ENCODE measurements at places on chromosomes 3 and 15.

GRCh38 chr3:10374311-10374710, 53.4 kb upstream of the SEC13 start:
- no peak for DNase-seq

- no peak for DNase-seq
Observed at GRCh38 chr15:63815796-63816533, 17.8 kb downstream of the HERC1 start.

- no peak for DNase-seq
Observed at GRCh38 chr3:20480786-20481365, 294.9 kb upstream of the SGO1 start.

GRCh38 chr3:17456046-17456445, 286.4 kb downstream of the TBC1D5 start:
- no peak for DNase-seq

DNA sequence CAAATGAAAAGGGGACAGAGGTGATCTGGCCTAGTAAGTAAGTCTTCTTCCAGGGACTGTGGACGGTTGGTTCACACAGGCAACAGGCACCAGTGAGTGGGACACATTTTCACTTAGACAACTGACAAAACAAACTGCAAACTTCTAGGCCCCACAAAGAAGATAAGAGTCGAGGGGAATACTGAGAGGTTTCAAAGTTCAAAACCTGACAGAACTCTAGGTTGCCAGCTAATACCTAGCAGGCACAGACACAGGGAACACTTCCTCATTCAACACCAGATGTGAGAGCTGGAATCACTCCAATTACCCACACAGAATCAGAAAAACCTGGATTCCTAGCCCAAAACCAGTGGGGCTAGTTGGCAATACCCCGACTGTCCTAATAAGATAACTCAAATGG, 621.7 kb downstream of the ZPLD1 start:
- DNase-seq: no peak

DNA sequence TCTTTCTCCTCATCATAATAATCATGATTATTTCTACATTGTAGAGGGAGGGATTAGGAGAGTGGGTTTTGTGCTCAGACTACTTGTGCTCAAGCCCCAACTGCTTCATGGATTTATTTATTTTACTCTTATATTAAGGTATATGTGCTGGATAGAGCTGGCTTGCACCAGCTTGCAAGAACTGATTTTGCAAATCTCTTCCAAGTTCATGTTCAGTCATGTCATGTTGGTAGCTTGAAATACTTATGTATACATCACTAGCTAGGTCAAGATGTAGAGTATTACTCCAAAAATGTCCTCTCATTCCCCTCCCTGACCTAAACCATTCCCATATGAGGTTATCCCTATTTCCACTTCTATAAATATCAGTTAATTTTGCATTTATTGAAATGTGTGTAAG, 293.9 kb upstream of the RBMS3 start:
- no peak for DNase-seq

DNA sequence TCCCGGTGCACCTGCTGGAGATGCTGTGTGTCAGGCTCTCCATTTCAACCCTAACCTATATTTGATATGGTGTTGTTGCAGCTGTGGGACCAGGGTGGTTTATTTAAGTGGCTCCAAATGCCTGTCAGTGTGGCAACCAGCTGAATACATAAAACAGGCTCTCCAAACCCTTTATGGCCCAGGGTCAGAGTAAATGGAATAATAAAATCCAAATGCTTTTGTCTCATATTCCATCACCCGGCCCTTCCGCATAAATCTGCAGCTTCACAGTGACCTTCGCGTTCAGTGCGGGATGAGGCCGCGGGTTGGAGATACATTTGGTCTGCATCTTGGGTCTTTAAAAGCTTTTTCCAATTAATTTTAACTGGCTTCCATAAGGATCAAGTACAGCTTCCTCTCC, 382.1 kb upstream of the NR2F2 start:
- no peak for DNase-seq

DNA sequence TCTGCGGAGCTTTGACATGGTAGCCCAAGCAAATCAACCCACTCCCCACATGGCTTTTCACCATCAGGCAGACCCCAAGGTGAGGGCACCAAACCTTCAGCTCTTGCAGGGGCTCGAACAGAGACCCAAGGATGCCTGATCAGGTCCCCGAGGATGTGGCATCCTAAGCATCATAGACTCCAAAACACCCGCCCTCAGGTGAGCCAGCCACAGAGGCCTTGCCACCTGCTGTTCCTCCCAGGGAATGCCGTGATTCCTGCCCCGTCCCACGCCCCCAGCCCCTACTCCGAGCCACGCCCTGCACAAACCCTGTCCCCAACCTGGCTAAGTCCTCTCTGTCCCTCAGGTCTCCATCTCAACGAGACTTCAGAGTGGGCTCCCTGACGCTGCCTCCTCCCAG, 34.7 kb upstream of the SLC41A3 start:
- no peak for DNase-seq

GRCh38 chr3:134667406-134667805, 16.6 kb upstream of the KY start:
- no peak for DNase-seq

DNA sequence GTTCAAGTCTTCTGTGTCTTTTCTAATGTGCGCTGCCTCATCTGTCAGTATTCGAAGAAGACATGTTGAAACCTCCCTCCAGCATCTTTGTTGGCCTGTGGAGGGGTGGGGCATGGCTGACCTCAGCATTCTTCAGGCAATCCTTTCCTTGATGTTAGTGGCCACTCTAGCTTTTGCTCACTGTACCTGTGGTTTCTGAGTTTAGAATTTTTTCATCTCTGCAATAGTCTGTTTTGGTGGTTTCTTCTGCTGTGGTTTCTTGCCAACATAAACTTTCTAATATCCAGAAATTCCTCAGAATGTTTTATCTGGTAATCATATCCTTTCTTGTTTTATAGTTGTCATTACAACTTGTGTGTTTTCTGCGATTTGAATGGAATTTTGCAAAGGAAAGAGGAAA, 251.3 kb upstream of the NR2E3 start:
- DNase-seq: no peak

DNA sequence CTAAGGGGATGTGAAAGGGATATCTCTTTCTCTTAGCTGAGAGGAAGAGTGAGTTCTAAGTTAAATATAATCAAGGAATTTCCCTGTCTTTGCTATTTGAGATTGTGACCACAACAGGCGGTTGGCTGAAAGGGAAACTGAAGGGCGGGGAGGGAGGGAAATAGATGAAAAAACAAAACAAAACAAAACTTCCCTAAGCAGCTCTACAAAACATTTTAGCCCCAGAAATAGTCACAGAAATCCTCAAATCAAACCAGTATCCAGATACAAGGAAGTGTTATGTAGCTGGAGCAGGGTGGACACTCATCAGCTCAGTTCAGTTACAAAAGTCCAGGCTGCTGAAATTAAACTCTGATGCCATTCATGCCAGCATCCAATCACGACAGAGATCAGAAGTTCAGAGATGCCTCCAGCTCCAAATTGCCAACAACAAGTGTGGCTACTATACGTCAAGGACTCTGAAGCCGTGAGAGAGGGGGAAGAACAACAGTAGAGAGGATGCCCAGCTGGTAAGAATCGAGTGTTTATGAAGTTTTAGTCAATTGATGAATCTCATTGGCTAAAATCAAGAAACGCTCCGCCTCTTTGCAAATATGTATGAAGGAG, 319 bp upstream of the TP63 start:
- no peak for DNase-seq

- DNase-seq: no peak
Observed at GRCh38 chr3:10962481-10963036, 30.0 kb upstream of the SLC6A1 start.

GRCh38 chr3:16334909-16335308, 69.9 kb downstream of the OXNAD1 start:
- DNase-seq: no peak

DNA sequence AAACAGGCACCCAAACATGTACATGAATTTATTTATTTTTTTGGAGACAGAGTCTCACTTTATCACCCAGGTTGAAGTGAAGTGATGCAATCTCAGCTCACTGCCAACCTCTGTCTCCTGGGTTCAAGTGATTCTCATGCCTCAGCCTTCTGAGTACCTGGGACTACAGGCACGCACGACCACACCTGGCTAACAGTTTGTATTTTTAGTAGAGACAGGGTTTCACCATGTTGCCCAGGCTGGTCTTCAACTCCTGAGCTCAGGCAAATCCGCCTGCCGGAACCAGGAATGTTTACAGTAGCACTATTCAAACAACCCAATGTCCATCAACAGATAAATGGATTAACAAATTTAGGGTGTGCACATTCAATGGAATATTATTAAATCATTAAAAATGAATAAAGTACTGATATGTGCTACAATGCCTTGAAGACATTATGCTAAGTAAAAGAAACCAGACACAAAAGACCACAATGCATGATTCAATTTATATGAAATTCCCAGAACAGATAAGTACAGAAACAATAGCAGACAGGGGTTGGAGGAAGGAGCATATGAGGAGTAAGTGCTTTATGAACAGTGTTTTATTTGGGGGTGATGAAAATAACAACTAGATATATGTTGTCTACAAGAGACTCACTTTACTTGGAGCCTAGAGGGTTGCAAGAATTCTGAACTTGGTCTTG, 1.3 kb downstream of the LEO1 start:
- no peak for DNase-seq

DNA sequence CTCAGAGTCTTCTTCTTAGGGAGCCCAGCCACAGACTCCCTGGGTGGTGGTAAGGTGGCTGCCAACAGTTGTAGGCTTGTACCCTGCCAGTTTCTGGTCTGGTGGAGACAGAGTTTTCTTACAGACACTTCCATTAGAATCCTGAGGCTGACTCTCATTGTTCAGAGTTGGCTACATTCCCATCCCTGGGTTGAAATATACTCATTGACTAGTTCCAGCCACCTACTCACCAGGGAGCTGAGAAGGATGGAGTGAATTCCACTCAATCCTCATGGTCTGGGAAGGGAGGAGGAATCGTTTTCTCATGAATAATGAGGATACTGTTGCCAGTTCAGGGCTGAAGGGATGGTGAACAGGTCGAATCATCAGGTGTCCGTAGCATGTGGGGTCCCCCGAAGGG, 226.5 kb upstream of the PROK2 start:
- no peak for DNase-seq

DNA sequence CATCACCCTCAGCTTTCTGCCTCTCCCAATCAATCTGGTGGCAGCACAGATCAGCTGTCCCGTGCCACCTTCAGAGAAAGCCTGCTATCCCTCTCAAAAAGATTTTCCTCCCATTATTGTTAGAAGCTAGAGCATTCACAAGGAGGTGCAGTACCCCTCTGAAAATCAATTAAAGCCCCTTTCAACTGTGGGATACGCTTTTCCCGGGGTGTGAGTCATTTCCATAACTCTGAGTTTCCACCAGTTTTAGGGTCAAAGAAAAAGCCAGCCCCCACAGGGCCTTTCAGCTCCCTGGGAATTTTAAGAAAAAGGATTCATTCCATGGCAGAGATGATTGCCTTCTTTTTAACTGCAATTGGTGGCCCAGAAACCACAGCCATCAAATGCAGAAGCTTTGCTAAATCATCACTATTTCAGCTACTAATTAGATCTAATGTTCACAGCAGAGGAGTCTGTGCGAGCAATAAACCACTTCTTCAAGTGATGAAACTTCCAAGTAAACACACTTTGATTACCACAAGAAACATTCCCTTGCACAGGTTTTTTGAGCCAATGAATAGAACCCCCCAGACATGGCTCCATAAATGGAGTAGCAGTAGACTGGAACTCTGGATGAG, 270.0 kb upstream of the TPRG1 start:
- no peak for DNase-seq
